ENCODE measurements at places on chromosomes 7 and 10.

DNA sequence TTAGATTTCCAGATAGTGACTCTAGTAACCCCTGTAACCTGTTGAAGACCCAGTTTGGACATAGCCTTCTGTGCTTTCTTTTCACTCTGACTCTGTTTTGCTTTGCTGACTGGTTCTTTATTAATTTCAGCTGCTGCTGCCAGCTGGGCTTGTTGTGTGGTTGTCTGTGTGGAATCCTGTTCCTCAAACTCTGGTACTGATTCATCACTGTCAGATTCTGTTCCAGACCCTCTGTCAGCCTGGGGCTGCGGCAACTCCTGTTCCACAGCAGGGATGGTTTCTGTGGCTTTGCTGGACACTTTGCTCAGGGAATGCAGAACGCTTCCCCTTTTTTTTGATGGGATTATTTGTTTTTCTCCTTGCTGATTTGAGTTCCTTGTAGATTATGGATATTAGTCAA is 104.9 kb downstream of the SEC23IP start:
- no peak for DNase-seq

DNA sequence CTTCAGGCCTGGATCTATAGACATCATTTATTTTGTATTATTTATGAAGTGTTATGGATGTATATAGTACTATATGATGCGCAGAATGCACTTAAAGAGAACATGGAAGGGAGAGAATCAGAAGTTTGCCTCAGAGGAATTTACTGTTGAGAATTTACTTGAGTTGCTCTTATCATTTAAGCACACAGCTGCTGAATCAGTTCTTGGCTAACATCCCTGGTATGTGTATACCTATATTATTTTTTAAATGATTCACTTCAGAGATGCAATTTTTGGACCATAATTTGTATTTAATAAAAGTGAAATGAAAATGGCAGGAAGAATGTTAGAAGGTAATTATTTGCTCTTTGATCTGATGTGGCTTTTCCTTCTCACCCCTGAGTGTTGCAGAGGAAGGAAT is 191.6 kb downstream of the BICC1 start:
- DNase-seq, result no peak

- DNase-seq, result no peak
These were observed 10.3 kb upstream of the CPA5 start for GRCh38 chr7:130334274-130334673.

- DNase-seq, result no peak
These were observed 826.2 kb downstream of the KCNMA1 start for GRCh38 chr10:76811430-76811829.

GRCh38 chr7:154693661-154694060 is 309.3 kb downstream of the PAXIP1 start:
- DNase-seq, result no peak

- no peak for DNase-seq
These were observed 47.7 kb downstream of the RASGEF1A start for GRCh38 chr10:43218951-43219837.

GRCh38 chr10:43091846-43092245 is 15.0 kb downstream of the RET start:
- DNase-seq, result no peak

- no peak for DNase-seq
These were observed 66.4 kb downstream of the MINDY4 start for GRCh38 chr7:30837581-30837980.

DNA sequence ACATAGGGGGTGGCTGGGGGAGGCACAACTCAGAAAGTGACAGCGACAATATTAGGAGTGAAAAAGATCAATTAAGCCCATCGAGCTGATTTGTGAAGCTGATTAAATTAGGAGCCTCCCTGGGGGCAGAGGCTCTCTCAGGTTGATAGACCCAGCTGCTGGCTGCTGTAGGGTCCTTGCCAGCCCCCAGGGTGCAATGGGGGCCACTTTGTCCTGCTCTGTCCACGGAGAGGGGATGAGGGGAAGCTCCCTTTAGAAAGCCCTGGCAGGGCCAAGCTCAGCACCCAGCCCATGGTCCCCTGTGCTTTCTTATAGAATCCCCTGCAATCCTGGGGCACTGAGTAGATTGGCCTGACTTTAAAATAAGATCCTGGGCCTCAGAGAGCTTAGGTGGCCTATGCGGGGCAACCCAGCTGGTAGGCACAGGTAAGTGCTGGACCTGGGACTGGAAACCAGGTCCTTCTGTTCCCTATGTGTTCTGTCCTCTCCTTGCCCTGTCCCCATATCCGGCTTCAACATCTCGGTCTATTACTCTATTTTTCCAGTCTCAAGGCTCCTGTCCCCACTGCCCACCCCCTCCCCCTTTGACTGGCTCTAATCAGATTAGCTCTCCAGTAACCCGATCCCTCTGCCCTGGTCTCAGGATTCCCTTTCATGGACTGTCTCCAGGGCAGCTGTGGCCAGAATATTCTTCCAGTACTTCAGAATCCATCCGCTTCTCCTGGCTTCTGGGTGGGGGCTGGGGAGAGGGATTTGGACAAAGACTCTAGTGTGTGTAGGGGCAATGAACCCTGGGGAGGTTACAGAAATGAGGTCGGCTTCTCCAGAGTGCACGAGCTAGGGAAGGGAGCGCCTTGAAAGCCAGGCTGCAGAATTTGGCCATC is 259.6 kb downstream of the RPS24 start:
- no peak for DNase-seq

GRCh38 chr10:58184120-58184670 is 83.5 kb downstream of the IPMK start:
- no peak for DNase-seq

- no peak for DNase-seq
These were observed 177.7 kb upstream of the GHITM start for GRCh38 chr10:83961620-83962019.

DNA sequence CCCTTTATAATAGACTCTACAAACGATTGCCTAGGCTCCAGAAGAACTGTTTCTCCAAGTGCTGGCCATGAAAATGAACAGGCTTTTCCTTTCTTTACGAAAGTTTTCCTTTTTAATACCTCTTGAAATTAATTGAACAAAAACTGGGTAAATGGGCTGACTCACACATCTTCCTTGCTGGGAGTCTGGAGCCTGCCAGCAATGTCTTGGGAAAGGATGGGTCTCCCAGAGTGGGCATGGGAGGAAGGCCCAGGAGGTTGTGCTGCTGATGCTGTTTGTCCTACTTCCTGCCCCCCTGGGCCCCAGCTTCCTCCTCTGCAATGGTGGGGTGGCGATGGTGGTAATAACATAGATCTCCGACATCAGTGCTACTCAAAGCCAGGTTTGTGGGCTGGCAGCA is 174.1 kb downstream of the RPS24 start:
- no peak for DNase-seq

DNA sequence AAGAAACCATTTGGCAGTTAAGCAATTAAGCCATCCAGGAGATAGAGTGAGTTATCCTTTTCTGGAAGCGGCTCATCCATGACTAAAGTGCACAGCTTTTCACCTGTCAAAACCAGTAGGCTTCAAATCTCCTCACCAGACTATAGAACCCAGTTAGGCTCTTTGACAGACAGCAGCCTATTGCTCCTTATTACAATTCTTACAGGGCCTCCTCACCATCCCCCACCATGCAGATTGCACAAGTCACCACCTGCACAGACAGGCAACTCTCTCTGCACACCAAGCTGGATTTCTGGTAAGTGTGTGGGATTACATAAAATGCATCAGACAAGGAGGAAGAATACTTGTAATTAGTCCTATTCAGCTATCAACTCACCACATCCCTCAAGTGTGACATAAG is 301.6 kb downstream of the SNX13 start:
- no peak for DNase-seq

DNA sequence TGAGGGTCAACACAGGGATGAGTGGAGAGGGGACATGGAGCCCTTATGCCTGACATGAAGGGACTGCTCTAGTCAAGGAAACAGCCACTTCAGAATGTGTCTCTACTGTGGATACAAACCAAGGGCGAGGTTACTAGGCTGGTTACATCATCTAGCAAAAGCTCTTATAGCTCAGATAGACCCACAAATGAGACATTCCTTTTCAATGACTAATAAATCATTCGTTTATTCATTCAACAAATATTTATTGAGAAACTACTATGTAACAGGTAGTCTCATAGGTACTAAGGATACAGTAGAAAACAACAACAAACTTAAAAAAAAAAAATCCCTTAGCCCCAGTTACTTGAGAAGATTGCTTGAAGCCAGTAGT is 219.5 kb downstream of the KIAA1217 start:
- DNase-seq, result no peak

- no peak for DNase-seq
These were observed 294.3 kb upstream of the KIAA1217 start for GRCh38 chr10:23914641-23915040.

- no peak for DNase-seq
These were observed 135.2 kb downstream of the DIP2C start for GRCh38 chr10:554182-554848.

DNA sequence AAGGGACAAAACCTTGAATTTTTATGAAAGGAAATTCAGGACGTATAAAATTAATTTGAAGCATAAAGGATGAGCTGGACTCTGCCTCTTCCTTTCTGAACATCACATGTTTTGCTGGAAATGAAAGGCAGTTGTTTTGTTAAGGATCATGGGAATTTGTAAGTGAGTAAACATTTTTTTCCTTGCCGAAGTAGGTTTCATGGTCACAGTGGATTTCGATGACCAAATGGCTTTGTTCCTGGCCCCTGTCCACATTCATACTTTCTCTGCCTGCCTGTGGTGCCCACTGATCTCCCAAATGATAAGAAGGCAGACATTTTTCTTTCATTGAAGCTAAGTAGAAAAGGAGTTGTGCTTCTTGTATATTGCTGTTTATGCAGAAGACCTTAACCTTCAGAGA is 104.2 kb downstream of the ARID5B start:
- DNase-seq, result no peak

DNA sequence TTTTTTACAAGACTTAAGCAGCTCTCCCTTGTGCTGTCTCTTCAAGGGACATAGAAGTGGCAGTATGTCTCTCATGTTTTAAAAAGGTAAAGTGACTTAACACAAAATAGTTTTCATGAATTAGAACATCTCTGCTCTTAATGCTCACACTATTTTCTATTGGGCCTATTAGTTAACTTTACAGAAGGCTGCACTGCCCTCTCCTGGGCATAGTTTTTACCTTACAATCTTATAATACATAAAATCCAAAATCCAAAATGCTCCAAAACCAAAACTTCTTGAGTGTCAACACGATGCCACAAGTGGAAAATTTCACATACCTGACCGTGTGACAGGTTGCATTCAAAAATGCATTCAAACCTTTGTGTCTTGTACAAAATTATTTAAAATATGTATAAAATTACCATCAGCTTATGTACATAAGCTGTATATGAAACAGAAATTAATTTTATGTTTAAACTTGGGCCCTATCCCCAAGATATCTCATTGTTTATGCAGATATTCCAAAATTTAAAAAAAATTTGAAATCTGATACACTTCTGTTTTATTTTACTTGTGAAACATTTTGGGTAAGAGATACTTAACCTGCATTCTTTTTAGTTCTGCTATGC is 25.8 kb downstream of the TES start:
- DNase-seq, result no peak

- DNase-seq, result no peak
These were observed 81.3 kb downstream of the C10orf105 start for GRCh38 chr10:71638064-71638821.

DNA sequence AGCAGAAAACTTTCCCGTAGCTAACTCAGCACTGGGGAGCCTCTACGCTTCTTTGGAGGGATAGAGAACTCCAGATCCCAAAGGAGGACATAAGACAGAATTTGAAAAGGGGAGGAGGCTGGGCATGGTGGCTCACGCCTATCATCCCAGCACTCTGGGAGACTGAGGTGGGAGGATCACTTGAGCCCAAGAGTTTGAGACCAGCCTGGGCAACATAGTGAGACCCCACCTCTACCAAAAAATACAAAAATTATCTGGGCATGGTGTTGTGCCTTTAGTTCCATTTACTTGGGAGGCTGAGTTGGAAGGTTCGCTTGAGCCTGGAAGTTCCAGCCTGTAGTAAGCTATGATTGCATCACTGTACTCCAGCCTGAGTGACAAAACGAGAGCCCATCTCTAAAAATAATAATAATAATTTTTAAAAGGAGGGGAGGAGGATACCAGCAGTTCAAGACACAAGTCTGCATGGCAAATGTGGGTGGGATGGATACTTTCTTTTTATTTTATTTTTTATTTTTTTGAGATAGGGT is 165.9 kb upstream of the SH2B2 start:
- DNase-seq, result no peak

DNA sequence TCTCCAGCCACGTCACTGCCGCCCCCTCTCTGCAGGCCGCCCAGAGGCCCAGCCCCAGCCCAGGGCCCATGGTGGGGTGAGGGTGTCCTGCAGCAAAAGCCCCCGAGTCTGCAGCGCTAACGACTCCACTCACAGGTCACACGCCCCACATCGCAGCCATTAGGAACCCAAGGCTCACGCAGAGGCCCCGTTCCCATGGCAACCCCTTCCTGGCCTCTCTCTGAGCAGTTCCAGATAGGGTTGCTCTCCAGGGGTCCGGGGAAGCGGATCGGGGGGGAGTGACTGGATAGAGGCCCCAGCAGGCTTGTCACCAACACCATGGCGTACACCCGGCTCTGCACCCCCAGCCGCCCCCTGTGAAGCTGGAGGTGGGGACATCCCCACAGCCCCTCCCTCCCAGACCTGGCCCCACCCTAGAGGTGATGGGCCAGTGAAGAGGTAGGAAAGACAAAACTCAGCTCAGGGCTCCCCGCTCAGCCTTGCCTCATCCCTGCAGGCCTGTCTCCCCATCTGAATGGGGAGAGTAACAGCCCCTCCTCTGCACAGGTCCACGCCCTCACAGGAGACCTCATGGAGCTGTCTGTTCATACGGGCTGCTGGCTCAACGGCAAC is 41.2 kb downstream of the TNRC18 start:
- no peak for DNase-seq

DNA sequence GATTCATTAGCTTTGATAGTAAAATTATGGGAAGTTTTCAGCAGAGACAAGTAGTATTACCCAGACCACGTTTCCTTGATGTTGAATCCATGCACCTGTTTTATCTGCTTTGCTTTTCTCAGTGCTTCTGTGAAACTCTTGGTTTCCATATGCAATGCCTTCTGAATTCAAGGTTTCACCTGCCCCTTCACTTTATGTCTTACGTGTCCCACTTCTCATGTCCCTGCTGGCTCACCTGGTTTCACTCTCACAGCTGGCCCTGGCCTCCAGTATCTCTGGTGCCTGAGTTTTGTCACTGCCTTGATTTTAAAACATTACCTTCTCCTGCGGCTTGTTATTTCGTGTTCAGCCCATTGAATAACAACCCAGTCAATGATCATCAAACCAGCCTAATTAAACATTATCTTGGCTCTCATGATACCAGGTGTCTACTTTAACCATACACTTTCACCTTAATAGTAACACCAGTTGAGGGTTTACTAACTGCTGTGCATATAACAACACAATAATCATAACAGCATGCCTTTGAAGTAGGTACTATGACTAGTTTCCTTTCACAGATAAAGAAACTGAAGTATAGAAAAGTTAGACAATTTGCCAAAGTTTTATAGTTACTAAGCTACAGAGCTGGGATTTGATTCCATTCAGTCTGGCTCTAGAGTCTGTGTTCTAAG is 175.7 kb upstream of the PCLO start:
- no peak for DNase-seq

- no peak for DNase-seq
These were observed 90.4 kb downstream of the TAF3 start for GRCh38 chr10:7908541-7909210.

GRCh38 chr7:24172856-24173255 is 111.1 kb upstream of the NPY start:
- DNase-seq, result no peak

All from cortex of kidney (tissue), 1 donor.